Placental pericyte (primary cell): ENCODE measurements at places on chromosomes 11 and 22. TPM values are rescaled to one million over a fixed set of nuclear protein-coding genes. Genes with fewer than 3 reads are reported as not detected.

Gene BTBD18
- not detected in 2 replicates for total RNA-seq

Gene GAL3ST1
- total RNA-seq: not detected in 2 replicates

Gene OR56A1
- total RNA-seq: under 0.01 TPM in 1 of 2 replicates, not detected in the other

Gene RIBC2
- total RNA-seq: 0.44 and 3.1 TPM in 2 replicates

Gene CALCA
- total RNA-seq: not detected in 2 replicates

Gene MRGPRX4
- total RNA-seq: not detected in 2 replicates

Gene WBP2NL
- 0.14 and 0.22 TPM in 2 replicates for total RNA-seq

Gene LGALS12
- total RNA-seq: not detected in 2 replicates

Gene LAYN
- 9.6 and 21.9 TPM in 2 replicates for total RNA-seq

Gene RIN1
- 23.0 and 56.7 TPM in 2 replicates for total RNA-seq

Gene PPP6R3
- 117 and 171 TPM in 2 replicates for total RNA-seq

Gene ABCC8
- not detected in 2 replicates for total RNA-seq

Gene SLC15A3
- total RNA-seq: 13.2 and 18.4 TPM in 2 replicates

Gene CCDC15
- 0.66 and 7.9 TPM in 2 replicates for total RNA-seq

Gene APOBEC3B
- 0.44 and 8.6 TPM in 2 replicates for total RNA-seq

Gene UNC93B1
- total RNA-seq: 16.9 and 28.4 TPM in 2 replicates

Gene FOLR3
- total RNA-seq: 2.1 TPM in 1 of 2 replicates, not detected in the other

Gene POU2AF2
- not detected in 2 replicates for total RNA-seq

Gene C11orf87
- not detected in 2 replicates for total RNA-seq

Gene SPTBN2
- 0.14 and 0.66 TPM in 2 replicates for total RNA-seq

Gene BEST1
- total RNA-seq: 1.4 and 21.9 TPM in 2 replicates

Gene PTPRCAP
- 0.29 and 1.3 TPM in 2 replicates for total RNA-seq

Gene TYR
- not detected in 2 replicates for total RNA-seq

Gene LGR4
- total RNA-seq: 7.7 and 18.5 TPM in 2 replicates

Gene NCR3LG1
- total RNA-seq: 12.7 and 17.5 TPM in 2 replicates

Gene SCGB1C1
- not detected in 2 replicates for total RNA-seq

Gene CYB5R2
- total RNA-seq: 16.4 and 19.6 TPM in 2 replicates

Gene SLC22A25
- total RNA-seq: not detected in 2 replicates

Gene IRAG1
- total RNA-seq: 1.8 and 19.2 TPM in 2 replicates

Gene MMP10
- total RNA-seq: 0.22 and 22.3 TPM in 2 replicates

Gene ANKK1
- total RNA-seq: 0.14 and 0.44 TPM in 2 replicates

Gene MTA2
- 82.7 and 179 TPM in 2 replicates for total RNA-seq

Gene ARHGAP20
- total RNA-seq: 2.6 and 3.6 TPM in 2 replicates

Gene DGAT2
- 0.43 and 2.0 TPM in 2 replicates for total RNA-seq

Gene OR2AG2
- 1.6 TPM in 1 of 2 replicates, not detected in the other for total RNA-seq

Gene MRGPRG
- total RNA-seq: not detected in 2 replicates

Gene TBX1
- total RNA-seq: not detected in 2 replicates

Gene ZBTB16
- total RNA-seq: under 0.01 and 0.43 TPM in 2 replicates

Gene CD59
- 129 and 659 TPM in 2 replicates for total RNA-seq

Gene PLEKHA7
- total RNA-seq: under 0.01 and 0.22 TPM in 2 replicates

Gene KCTD14
- 0.44 and 1.7 TPM in 2 replicates for total RNA-seq

Gene OR2D3
- not detected in 2 replicates for total RNA-seq

Gene OR51B5
- 0.57 TPM in 1 of 2 replicates, not detected in the other for total RNA-seq

Gene DERL3
- total RNA-seq: 0.43 and 9.0 TPM in 2 replicates

Gene FREY1
- 0.72 and 0.88 TPM in 2 replicates for total RNA-seq

Gene EFCAB6
- total RNA-seq: 1.1 and 1.8 TPM in 2 replicates

Gene OR51E1
- total RNA-seq: not detected in 2 replicates

Gene RBFOX2
- total RNA-seq: 107 and 205 TPM in 2 replicates

Gene CLMP
- 267 and 619 TPM in 2 replicates for total RNA-seq

Gene TMPRSS13
- total RNA-seq: not detected in 2 replicates

Gene ADAMTS15
- 8.2 and 13.3 TPM in 2 replicates for total RNA-seq

Gene TEAD1
- total RNA-seq: 78.1 and 230 TPM in 2 replicates

Gene SLC7A4
- total RNA-seq: 0.14 and 3.1 TPM in 2 replicates

Gene C22orf42
- total RNA-seq: not detected in 2 replicates

Gene NLRP10
- total RNA-seq: under 0.01 and 3.4 TPM in 2 replicates

Gene OTOG
- total RNA-seq: not detected in 2 replicates

Gene MAML2
- total RNA-seq: 19.5 and 27.9 TPM in 2 replicates

Gene ARHGAP42
- 17.3 and 19.9 TPM in 2 replicates for total RNA-seq

Gene C11orf42
- total RNA-seq: not detected in 2 replicates
